CD8-positive, alpha-beta memory T cell (primary cell): ENCODE measurements at places on chromosomes 11 and 22. TPM values are rescaled to one million over a fixed set of nuclear protein-coding genes. Genes with fewer than 3 reads are reported as not detected.

GRCh38 chr22:32649515-32650200 is 151.8 kb upstream of the TIMP3 start:
- H3K4me3 ChIP-seq, result no peak overlapping the region
- H3K27ac ChIP-seq, result no peak overlapping the region
- DNase-seq, result no peak
- no peaks in the 10 kb centered on the region for H3K36me3 ChIP-seq
- no peaks in the 10 kb centered on the region for H3K27me3 ChIP-seq

- no peak overlapping the region for H3K27ac ChIP-seq
- DNase-seq, result no peak
- no peaks in the 10 kb centered on the region for H3K4me1 ChIP-seq
- H3K36me3 ChIP-seq, result no peaks in the 10 kb centered on the region
- H3K4me3 ChIP-seq, result no peak overlapping the region
- no peaks in the 10 kb centered on the region for H3K27me3 ChIP-seq
Measured at GRCh38 chr11:82701847-82702520, 31.7 kb downstream of the FAM181B start.

SCO2 gene
- 2.4 TPM for total RNA-seq

NCF4 gene
- 6.8 TPM for total RNA-seq

DNA sequence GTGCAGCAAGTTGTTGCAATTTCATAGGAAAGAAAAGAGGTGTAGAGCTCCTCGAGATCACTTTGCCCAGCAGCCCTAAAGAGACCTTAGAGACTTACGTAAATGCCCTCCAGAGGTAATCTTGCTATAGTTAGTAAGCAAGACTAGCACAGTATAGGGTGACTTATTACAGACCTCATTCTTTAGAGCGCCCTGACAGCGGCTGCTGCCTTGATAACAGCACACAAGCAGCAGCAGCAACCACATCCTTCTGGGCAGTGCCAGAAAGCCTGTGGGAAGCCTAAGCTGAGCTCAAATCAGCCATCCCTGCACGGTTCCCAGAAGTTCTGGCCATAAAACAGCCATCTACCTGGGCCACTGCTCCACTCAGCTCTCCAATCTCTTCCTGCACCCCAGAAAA is 22.6 kb upstream of the OR56B1 start:
- no peak for DNase-seq
- no peak overlapping the region for H3K4me3 ChIP-seq
- peaks cover 12% of the 10 kb centered on the region for H3K36me3 ChIP-seq
- H3K27me3 ChIP-seq, result no peaks in the 10 kb centered on the region
- no peaks in the 10 kb centered on the region for H3K4me1 ChIP-seq
- H3K27ac ChIP-seq, result no peak overlapping the region

- H3K4me3 ChIP-seq, result peak within 1 kb of the TSS; percentile 65
- H3K36me3 ChIP-seq, result no peaks in the 10 kb centered on the region
- DNase-seq, result peak; percentile 60
- peaks cover 13% of the 10 kb centered on the region for H3K27me3 ChIP-seq
- peaks cover 5% of the 10 kb centered on the region for H3K4me1 ChIP-seq
- H3K27ac ChIP-seq, result no peak within 1 kb of the TSS
Measured at GRCh38 chr22:18024276-18024939, at the start of gene MICAL3. Gene MICAL3, minus strand, starts transcription at chr22:18024561. Its CDS starts 117,749 bp downstream, at chr22:17906812.

NELL1 gene
- not detected for total RNA-seq

BTG4 gene
- not detected for total RNA-seq

GRCh38 chr22:17117890-17118289 is 3.3 kb downstream of the TMEM121B start:
- peaks cover 64% of the 10 kb centered on the region for H3K4me1 ChIP-seq
- H3K36me3 ChIP-seq, result no peaks in the 10 kb centered on the region
- peaks cover 13% of the 10 kb centered on the region for H3K27me3 ChIP-seq
- peak overlapping the region; percentile 23 for H3K4me3 ChIP-seq

SPDYC gene
- total RNA-seq, result not detected

SAA2 gene
- total RNA-seq, result not detected

DNA sequence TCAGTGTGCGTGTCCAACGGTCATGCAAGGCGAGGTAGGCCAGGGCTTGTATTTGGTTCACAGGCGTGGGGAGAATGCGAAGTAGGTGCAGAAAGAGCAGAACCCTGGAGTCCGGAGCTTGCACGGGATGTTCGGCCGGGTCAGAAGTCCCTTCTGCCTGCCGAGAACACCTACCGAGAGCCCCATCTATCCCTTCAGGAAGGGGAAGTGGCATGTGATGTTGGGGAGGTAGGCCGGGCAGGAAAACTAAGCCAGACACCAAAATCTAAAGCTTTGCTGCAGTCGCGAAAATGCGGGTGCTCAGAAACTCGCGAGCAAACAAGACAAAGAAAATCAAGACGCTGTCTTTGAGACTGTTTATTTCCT is 435 bp upstream of the TAF6L start:
- peaks cover 4% of the 10 kb centered on the region for H3K36me3 ChIP-seq
- peaks cover 22% of the 10 kb centered on the region for H3K4me1 ChIP-seq
- no peaks in the 10 kb centered on the region for H3K27me3 ChIP-seq
- no peak for DNase-seq
- H3K27ac ChIP-seq, result peak overlapping the region; percentile 75

- H3K27me3 ChIP-seq, result peaks cover 18% of the 10 kb centered on the region
- no peak overlapping the region for H3K27ac ChIP-seq
- H3K36me3 ChIP-seq, result no peaks in the 10 kb centered on the region
- H3K4me3 ChIP-seq, result no peak overlapping the region
Measured at GRCh38 chr11:112963368-112963955, 2.2 kb downstream of the NCAM1 start.

GRCh38 chr11:5807580-5807979 is 1.1 kb upstream of the OR52N2 start:
- no peak overlapping the region for H3K27ac ChIP-seq
- DNase-seq, result no peak
- H3K4me3 ChIP-seq, result no peak overlapping the region
- no peaks in the 10 kb centered on the region for H3K36me3 ChIP-seq
- peaks cover 5% of the 10 kb centered on the region for H3K27me3 ChIP-seq

- no peaks in the 10 kb centered on the region for H3K27me3 ChIP-seq
- H3K4me1 ChIP-seq, result peaks cover 64% of the 10 kb centered on the region
- H3K4me3 ChIP-seq, result no peak overlapping the region
- DNase-seq, result no peak
- no peaks in the 10 kb centered on the region for H3K36me3 ChIP-seq
Measured at GRCh38 chr22:26587991-26588613, 1.8 kb downstream of the TPST2 start.

RAG2 gene
- not detected for total RNA-seq

- H3K4me1 ChIP-seq, result no peaks in the 10 kb centered on the region
- no peaks in the 10 kb centered on the region for H3K36me3 ChIP-seq
- H3K27ac ChIP-seq, result no peak overlapping the region
- DNase-seq, result no peak
- H3K27me3 ChIP-seq, result no peaks in the 10 kb centered on the region
- no peak overlapping the region for H3K4me3 ChIP-seq
Measured at GRCh38 chr22:34334893-34335292, 414.6 kb upstream of the LARGE1 start.

DNA sequence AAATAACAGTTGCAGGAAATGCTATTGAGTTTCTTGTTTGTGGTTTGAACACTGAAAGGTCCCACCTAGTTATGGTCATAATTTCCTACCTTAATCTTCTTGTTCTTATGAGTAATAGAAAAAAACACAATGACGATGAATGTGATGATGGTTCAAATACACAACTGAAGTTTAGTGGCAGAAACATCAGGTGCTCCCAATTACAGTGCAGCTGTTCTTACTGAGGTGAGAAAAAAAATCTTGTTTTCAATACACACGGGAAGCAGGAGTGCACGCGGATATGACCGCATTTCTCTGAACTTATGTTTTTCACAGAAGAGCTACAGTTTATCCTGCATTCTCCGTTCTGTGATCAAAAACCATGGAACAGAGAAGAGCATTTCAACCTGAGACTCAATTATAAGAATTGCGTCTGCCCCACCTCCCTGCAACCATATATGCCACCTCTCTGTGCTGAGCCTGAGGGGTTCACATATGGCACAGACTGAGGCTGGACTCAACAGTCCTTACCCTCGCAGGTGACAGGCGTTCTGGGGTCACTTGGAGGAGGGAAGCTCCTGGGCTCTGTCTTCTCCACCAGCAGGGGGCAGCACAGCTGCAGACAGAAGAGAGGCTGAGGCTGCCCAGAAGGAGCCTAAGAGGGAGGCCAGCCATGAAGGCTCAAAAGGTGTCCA is 99.7 kb upstream of the IGLL5 start:
- no peak overlapping the region for H3K4me3 ChIP-seq
- H3K36me3 ChIP-seq, result no peaks in the 10 kb centered on the region
- H3K27ac ChIP-seq, result peak overlapping the region; percentile 38
- no peaks in the 10 kb centered on the region for H3K27me3 ChIP-seq
- DNase-seq, result peak; percentile 46

DNA sequence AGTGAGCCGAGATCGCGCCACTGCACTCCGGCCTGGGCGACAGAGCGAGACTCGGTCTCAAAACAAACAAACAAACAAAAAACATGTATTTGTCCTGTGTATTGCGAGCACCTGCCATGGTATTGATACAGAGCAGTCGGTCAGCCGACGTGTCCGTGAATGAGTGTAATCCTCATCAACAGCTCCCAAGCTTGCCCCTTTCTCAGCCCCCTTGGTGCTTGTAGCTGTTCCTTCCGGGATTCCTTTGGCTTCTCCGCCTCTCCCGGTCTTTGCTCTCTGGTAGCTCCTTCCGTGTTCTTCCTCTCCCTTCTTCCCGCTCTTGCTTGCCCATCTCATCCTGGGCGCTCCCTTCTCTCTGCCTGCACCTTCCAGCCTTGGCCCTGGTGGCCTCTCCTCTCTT is 10.9 kb downstream of the ZNF74 start:
- peaks cover 12% of the 10 kb centered on the region for H3K36me3 ChIP-seq
- DNase-seq, result no peak
- peaks cover 10% of the 10 kb centered on the region for H3K4me1 ChIP-seq

RHOD gene
- total RNA-seq, result 1.7 TPM

SCGB1A1 gene
- total RNA-seq, result not detected

ATXN10 gene
- total RNA-seq, result 123 TPM

PHF21B gene
- total RNA-seq, result not detected

KCNA4 gene
- total RNA-seq, result not detected

TRABD gene
- 96.2 TPM for total RNA-seq

DNA sequence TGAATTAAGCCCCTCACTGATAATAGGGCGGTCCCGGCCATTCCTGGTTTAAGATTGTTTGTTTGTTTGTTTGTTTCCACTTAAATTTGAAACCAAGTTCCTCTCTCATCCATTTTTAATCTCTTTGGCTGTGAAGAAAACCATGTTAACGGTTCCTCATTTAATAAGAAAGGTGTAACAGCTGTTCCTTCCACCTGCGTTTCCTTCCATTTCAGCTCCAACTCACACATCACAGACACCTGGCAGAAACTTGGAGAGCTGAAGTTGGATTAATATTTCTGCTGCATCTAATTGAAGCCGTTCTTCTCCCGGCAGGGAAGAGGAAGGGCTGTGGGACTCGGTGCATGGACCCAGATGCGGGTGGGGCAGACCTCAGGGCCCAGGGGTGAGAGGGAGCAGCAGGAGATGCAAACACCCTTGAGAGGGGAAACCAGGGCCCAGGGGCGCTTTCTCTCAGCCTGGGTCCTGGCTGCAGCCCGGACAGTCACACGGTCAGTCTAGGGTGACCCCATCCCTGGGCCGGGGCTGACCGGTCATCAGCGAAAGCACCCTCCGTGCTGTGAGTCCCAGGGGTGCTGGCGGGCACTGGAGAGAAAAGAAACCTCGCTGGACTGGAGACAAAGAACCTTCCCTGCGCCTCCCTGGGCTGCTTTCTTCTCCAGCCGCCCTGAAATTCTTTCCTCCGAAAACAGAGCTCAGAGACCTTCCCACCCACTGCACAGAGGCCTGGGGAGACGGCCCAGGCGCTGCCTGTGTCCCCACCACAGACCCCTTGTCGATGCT is 242.0 kb downstream of the BRD1 start:
- H3K4me1 ChIP-seq, result no peaks in the 10 kb centered on the region
- no peaks in the 10 kb centered on the region for H3K27me3 ChIP-seq
- H3K4me3 ChIP-seq, result no peak overlapping the region
- H3K27ac ChIP-seq, result no peak overlapping the region

CABP7 gene
- not detected for total RNA-seq

TRIM6 gene
- 0.20 TPM for total RNA-seq

NXPE2 gene
- not detected for total RNA-seq

DNA sequence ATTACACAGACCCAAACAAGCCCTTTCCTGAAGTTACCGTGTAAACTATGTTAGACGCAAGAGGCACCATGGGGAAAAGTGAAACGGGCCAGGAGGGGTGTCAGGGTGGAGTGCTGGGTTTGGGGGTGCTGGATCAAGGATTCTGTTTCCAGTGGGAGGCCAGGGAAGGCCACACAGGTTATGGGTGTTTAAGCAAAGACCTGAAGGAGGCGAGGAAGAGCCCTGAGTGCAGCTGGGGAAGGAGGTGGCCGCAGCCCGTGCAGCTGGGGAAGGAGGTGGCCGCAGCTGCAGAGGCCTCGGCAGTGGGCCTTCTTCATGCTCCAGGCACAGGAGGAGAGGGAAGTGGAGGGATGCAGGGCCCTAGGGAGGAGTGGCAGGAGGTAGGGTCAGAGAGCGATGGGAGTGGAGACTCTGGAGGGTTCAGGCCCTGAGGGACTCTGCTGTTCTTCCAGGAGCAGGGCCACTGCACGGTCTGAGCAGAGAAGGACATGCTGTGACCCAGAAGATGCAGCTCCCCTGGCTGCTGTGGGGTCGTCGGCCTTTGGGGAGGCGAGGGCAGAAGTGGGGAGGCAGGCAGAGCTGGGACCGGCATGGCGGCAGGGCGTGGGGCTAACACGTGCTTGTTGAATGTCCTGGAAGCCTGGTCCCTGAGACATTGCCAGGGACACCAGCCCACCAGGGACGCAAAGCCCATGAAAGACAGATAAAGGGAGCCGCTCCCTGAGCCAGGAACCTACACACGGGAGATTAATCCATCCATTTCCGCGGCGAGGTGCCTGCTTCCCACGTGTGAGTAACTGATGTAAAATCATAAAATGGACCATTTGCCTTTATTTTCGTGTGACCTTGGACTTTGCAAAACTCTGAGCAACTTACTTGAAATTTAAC is 1049.1 kb downstream of the BRD1 start:
- H3K4me1 ChIP-seq, result no peaks in the 10 kb centered on the region
- H3K4me3 ChIP-seq, result no peak overlapping the region
- H3K27me3 ChIP-seq, result no peaks in the 10 kb centered on the region
- H3K36me3 ChIP-seq, result no peaks in the 10 kb centered on the region
- no peak for DNase-seq

- H3K27ac ChIP-seq, result no peak overlapping the region
- no peaks in the 10 kb centered on the region for H3K4me1 ChIP-seq
- H3K4me3 ChIP-seq, result no peak overlapping the region
Measured at GRCh38 chr11:100808904-100809491, 121.9 kb downstream of the ARHGAP42 start.

GRCh38 chr11:20647976-20648565 is 21.3 kb upstream of the NELL1 start:
- no peaks in the 10 kb centered on the region for H3K4me1 ChIP-seq
- no peaks in the 10 kb centered on the region for H3K36me3 ChIP-seq
- H3K27me3 ChIP-seq, result no peaks in the 10 kb centered on the region
- DNase-seq, result peak; percentile 3
- H3K4me3 ChIP-seq, result no peak overlapping the region
- no peak overlapping the region for H3K27ac ChIP-seq

DNA sequence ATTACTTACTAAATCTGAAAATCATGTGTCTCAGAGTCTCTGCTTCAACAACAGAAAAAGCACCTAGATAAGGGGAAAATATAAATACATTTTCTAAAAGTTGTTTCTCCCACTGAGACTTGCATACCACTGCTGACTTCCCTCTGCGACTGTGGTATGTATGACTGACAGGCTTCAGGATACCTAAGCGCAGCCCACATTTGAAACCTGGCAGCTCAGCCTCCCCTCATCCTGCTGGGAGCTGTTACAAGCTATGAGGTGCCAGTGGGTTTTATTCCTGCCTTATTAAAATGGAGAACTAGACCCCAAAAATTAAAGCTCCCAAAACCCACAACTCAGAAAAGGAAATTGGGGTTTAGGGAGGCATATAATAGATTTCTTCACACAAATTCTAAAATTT is 133.6 kb downstream of the RAB38 start:
- H3K27ac ChIP-seq, result no peak overlapping the region
- H3K27me3 ChIP-seq, result no peaks in the 10 kb centered on the region
- H3K4me1 ChIP-seq, result no peaks in the 10 kb centered on the region
- no peaks in the 10 kb centered on the region for H3K36me3 ChIP-seq
